Myocyte (in vitro differentiated cells): ENCODE measurements at places on chromosomes 5 and 9. TPM values are rescaled to one million over a fixed set of nuclear protein-coding genes. Genes with fewer than 3 reads are reported as not detected.

DNA sequence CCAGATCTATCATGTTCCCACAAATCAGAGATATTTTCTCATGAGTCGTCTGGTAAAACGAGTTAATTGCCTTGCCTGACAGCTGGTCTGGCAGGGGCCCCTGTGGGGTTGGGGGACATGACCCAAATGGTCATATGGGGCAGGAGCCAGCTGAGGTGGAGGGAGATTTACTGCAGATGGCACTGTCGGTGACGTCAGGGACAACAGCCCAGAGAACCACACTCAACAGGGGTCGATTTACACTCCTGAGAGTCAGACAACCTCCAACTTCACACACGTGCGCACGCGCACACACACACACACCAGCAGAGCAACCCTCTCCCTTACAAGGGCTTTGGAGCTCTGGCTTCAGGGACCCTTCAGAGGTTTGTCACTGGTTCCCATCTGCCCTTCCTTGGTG, 23.4 kb upstream of the GABRP start:
- no peak for DNase-seq

- DNase-seq: no peak
Measured at GRCh38 chr5:171783051-171783450, 2.6 kb upstream of the SMIM23 start.

DNA sequence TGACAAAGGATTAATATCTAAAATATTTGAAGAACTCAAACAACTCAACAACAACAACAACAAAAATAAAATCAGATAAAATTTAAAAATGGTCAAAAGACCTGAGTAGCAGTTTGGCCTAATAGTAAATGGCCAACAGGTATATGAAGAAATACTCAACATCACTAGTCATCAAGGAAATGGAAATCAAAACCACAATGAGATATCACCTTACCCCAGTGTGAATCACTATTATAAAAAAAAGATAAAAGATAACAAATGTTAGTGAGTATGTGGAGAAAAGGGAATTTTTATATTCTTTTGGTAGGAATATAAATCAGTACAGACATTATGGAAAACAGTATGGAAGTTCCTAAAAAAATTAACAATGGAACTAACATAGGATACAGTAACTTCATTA, 247.9 kb upstream of the TRPC7 start:
- DNase-seq: no peak

DNA sequence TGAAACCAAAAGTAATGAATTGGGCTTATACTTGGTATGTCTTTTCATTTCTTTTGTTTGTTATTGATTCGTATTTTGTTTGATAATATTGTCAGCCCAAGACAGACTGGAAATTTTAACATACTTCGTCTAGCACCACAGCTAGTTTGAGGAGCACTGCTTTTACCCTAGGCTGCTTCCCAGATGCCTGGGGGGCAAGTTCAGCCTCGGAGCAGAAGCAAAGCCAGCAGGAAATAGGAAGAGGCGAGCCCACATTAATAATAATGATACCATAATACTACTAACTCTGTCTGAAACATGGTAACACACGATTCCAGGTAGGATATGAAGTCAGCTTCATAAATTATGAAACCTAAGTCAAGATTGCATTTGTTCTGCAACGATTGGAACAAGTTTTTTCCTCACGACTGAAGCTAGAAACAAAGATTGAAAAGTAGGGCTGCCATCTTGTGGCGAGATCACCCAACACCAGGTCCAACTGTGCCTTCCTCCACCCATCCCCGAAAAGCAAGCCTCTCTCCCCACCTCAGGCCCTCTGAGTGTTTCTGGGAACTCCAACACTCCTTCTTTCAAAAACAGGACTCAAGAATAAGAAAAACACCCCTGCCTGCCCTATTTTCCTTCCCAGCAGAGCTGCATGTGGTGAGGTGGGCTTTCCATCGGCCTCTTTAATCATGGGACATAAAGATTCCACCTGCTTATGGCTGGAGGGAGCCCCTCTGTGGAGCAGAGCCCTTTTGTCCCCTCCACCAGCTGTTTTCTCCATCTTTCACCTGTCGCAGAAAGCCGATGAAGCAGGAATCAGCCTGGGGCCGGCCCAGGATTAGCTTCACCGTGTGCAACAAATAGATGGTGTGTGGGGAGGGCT, 236.4 kb downstream of the CAAP1 start:
- DNase-seq: peak; percentile 37

DNA sequence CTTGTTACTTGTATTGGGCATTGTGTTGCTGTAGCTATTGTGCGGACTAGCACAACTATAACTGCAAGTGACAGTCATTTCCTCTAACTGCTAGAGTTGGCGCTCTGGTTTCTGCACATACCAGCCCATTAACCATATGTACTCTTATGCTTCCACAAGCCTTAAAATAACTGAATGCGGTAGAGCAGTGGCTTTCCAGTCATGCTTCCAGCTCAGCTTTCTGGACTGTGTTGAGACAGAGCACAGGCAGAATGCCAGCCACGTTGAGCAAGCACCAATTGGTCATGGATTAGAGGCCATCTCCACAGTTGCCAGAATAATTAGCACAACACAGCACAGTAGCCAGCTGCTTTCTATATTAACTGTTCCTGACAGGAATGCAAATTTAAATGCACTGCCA, 12.2 kb downstream of the INVS start:
- DNase-seq: peak; percentile 99

UNC5A gene
- total RNA-seq: 0.21 and 0.68 TPM in 2 replicates

FOXD4L6 gene
- 0.05 TPM in 1 of 2 replicates, not detected in the other for total RNA-seq

SPINK13 gene
- not detected in 2 replicates for total RNA-seq

C9orf152 gene
- not detected in 2 replicates for total RNA-seq
